ENCODE measurements at places on chromosomes 2 and 18.

DNA sequence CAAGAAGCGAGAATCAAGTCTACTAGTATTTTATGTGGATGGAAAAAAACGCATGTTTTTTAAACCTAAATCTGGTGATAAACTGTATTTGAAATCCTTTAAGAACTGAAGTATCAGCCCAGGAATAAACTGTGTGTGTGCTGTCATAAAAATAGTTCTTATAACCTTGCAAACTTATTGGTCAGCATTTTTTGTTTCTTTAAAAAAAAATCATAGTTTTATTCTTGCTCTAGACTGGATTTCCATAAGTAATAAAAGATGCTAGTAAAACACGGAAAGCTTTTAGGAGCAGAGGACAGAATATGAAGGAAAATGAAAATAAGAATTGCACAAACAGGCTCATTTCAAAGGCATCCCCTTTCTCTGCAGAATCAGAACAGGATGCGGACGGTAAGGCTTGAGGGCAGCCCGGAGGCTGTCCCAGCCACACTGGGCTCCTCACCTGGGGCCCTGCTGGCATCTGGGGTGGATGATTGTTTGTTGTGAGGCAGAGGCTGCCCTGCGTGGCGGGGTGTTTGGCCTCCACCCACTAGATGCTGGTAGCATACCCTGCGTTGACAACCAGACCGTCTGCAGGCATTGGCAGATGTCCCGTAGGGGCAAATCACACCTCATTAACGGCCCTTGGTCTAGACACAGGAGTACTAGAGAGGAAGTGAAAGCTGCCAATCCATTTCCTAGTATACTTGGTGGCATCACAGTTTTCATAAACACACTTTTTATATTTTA is 52.5 kb downstream of the MBP start:
- no peak for DNase-seq

DNA sequence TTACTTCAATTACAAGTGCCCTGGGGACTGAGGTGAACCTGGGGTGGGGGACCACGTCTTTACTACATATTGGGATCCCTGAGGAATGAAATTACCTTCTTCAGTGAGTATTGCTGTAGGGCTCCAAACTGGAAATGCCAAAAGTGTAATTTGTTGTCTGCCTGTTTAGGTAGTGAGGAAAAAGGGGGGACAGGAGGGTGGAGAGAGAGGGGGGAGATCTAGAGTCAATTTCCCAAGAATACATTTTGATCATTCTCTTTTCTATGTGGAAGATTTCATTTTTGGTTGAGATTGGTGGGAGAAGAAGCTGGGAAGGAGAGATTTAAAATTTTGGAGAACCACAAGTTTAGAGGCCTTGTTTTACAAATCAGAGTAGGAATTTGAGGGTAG is 101.1 kb downstream of the SPTBN1 start:
- DNase-seq: no peak

DNA sequence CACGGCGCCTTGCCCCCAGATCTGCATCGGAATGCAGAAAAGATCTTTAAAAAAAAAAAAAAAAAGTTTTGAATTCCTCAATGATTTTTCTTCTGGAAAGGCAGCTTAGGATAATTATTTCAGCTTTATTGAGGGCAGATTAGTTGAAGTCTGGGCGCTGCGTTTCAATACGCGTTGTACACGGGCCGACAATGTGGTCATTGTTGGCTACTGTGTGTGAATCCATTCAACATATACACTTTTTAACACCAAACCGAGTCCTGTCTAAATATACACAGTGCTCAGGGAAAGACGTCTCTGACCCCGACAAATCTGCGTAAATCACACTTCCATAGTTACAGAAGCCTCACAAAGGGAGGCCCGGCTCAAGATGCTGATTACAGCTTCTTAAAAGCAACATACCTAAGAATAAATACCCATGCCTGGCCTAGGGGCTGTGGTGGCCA is 1.4 kb upstream of the SIX3 start:
- DNase-seq: no peak

DNA sequence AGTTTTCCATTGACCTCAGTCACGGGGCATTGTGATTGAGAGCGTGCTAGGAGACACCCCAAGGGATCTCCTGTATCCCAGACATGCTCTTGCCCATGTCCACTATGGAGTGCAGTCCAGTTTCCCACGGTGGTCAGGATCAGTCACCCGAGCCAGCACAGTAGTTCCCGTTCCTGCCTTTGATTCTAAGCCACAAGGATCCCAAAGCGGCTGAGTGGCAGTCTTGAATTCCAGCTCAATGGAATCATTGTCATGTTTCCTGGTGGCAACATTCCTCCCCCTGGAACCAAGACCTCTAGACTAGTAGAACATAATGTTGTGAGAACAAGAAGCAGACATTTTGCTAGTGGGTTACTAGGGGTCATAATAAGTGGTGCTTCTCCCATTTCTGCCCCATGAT is 154.3 kb downstream of the SEPTIN10 start:
- DNase-seq: no peak

DNA sequence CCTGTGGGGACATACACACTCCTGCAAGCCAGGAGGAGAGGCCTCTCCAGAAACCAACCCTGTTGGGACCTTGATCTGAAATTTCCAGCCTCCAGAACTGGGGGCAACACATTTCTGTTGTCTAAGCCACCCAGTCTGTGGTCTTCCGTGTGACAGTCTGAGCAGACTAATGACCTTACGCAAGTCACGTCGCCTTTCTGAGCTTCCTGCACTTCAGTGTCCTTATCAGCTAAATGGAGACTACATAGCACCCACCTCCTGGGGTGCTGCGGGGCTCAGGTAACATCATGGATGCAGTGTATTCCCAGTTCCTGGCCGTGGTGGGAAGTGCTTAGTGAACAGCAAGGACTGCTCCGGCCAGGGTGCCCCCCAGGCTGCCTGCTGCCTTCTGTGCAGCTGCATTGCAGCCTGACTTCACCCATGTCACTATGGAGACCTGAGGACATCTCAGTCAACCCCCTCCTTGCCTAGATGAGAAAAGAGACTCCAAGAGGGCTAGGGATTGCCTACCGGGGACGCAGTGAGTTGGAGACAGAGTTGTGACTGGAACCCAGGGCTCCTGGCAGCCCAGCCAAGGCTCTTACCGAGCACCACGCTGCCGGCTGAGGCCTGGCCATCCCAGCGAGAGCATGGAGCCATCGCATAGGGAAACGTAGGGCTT is 61.2 kb upstream of the FZD5 start:
- no peak for DNase-seq

DNA sequence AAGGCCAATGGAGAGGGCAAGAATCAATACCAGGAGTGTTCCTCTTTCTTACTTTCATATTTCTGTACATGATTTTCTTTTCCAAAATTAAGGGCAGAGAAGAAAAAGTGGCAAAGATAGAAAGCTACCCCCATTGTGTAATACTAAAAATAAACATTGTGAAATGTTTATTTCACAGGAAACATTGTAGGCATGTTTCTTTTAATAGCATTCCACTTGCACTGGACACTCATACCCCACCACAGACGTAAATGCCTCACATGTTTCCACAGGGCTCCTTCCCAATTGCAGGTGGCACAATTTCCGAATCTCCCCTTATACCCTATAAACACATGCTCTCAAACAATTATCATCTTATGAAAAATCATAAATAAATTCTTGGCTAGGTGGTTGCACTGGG is 645.1 kb upstream of the SETBP1 start:
- DNase-seq: no peak

GRCh38 chr18:7946734-7947377 is 379.7 kb downstream of the PTPRM start:
- DNase-seq: no peak

GRCh38 chr18:79323471-79323870 is 72.3 kb upstream of the NFATC1 start:
- DNase-seq: no peak

DNA sequence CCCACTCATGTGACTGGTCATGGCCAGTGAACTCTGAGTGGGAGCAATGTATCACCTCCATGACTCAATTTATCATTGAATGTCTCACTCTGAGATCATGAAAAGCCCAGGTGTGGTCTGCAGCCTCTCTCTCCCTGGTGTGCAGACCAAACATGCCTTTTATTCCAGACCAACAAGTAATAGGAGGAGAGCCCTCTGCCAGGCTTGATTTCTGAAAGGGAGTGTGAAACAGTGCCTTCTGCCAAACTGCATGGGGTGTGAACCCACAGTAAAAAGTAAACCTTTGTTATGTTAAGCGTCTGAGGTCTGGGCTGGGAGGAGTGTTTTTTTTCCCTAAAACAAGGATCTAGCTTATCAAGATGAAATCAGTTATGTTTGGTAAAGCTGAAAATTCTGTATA is 601.2 kb downstream of the ADCYAP1 start:
- no peak for DNase-seq

DNA sequence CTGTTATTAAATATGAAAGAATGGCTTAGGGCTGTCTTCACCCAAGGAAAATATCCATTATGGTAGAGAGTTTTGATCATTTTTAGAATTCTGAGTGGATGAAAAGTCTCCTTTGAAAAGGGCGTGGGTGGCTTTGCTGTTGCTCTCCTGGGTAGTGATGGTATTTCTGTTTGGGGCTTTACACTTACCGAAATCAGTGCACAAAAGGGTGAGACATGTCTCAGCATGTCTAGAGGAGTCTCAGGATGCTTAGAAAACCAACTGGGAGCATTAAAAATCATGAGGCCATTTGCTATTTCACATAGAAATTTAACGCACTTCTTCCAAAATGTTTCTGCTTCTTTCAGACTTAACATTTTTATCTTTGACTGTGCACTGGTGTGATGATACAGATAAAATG is 49.6 kb downstream of the ZCCHC2 start:
- no peak for DNase-seq

GRCh38 chr18:13270279-13270855 is 51.8 kb downstream of the LDLRAD4 start:
- DNase-seq: no peak

All from substantia nigra (tissue), 51 donors.